Right cardiac atrium (tissue), 5 donors: ENCODE measurements at places on chromosomes 1 and 21.
A peak's percentile ranks its signal among the peaks of the same experiment; 100 is the strongest.

- no peak for DNase-seq
These were observed 508.3 kb upstream of the PKN2 start for GRCh38 chr1:88175631-88176226.

GRCh38 chr1:202638019-202638700 is 72.1 kb downstream of the SYT2 start:
- DNase-seq: no peak

DNA sequence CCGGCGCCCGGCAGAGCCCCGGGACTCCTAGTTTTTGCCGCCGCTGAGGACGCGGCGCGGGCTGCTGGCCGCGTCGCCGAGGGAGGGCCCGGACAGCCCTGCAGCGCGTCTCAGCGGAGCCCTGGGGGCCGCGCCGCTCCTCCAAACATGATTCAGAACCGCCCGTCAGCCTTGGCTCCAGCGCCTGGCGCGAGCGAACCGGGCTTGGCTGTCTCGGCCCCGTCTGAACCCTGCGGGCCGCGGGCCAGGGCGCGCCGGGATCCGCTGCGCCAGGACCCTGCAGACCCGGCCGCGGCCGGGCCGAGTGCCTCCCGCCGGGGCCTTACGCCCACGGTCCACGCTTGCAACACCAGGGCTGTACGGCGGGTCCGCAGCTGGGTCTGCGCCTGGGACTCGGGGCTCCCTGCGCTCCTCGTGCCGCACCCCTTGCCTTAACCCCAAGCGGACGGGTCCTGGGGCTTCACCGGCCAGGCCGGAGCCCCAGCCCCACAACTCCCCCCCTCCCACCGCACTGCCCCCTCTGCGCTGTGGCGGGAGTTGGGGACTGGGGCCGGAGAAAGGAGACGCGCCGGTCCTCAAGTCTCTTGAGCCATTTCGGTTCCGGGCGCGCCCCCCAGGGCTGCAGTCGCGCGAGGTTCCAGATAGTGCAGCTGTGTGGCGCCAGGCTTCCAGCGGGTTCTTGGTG is 48.4 kb upstream of the CD34 start:
- DNase-seq: peak; percentile 97

GRCh38 chr1:199976496-199977144 is 50.9 kb upstream of the NR5A2 start:
- no peak for DNase-seq

DNA sequence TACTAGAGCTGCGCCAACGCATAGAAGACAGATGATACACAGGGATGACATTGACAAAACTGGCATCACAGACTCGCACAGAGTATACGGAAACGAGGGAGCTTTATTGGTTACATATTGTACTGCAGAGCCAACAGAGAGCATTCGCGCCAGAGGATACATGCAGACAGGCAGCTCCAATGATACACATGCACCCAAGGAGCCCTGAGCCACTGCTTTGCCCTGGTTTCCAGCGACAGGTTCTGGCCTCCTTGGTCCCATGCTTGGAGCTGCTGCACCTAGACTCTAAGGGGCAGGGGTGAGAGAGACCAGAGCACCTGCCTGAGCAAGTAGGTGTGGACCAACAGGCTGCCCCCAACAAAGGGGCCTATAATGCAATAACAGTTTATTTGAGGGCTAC is 65.6 kb downstream of the KDM1A start:
- DNase-seq: no peak

DNA sequence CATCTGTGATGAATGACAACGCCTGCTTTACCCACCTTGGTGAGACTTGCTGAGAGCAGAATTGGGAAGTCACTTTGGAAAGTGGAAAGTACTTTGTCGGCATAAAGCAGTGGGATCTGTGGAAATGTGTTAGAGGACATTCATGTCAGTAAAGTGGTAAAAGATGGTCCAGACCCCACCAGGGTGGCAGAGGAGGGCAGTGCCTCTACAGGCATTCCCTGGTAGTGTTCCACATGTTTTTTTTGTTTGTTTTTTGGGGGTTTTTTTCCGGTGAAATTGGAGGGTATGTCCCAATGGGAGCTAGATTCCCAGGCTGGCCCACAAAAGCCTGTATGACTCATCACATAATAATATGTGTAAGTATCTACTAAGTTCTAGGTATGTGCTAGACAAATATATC is 80.6 kb downstream of the ELAVL4 start:
- DNase-seq: no peak

- no peak for DNase-seq
These were observed 70.7 kb upstream of the FMO3 start for GRCh38 chr1:171019971-171020370.

GRCh38 chr1:201405484-201405831 is 6.3 kb upstream of the LAD1 start:
- DNase-seq: no peak

DNA sequence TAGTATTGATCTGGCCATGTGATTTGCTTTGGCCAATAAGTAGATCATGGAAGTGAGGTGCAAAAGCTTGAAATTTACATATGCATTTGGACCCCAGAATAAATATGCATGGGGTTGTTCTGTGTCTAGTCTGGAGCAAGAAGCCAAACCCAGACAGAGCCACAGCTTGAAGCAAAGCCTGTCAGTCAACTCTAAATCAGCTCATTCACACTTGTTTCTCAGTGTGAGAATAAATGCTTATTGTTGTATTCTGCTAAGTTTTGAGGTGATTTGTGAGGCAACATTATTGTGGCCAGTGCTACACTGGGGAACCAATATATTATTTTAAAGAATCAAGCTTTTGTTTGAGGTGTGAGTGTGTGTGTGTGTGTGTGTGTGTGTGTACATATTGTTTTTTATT is 12.2 kb upstream of the PGLYRP3 start:
- DNase-seq: no peak

DNA sequence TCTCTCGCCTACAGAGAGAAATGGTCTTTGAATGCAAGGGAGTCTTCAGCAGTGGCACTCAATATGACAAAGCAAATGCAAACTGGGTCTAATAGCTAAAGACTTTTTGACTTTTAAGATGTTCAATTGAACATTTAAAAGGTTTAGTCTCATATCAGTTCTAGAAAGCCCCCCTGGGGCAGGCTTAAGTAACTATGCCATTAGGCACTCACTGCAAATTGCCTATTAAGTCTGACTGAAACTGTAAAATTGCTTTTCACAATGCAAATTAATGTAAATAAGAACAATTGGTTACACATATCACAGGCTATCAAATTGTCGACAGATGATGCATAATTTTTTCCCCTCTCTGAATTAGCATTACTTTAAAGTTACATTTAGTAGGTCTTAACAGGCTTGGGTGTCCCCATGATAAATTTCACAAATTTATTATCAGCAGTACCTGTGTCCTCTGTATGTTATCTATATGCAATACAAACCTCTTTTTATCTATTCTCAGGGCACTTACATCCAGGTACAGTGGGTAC is 329.1 kb downstream of the LRRIQ3 start:
- no peak for DNase-seq
